ENCODE measurements at places on chromosomes 16 and 17. TPM values are rescaled to one million over a fixed set of nuclear protein-coding genes. Genes with fewer than 3 reads are reported as not detected.
A peak's percentile ranks its signal among the peaks of the same experiment; 100 is the strongest.

UBE2G1 gene
- total RNA-seq: 66.5 TPM

DNA sequence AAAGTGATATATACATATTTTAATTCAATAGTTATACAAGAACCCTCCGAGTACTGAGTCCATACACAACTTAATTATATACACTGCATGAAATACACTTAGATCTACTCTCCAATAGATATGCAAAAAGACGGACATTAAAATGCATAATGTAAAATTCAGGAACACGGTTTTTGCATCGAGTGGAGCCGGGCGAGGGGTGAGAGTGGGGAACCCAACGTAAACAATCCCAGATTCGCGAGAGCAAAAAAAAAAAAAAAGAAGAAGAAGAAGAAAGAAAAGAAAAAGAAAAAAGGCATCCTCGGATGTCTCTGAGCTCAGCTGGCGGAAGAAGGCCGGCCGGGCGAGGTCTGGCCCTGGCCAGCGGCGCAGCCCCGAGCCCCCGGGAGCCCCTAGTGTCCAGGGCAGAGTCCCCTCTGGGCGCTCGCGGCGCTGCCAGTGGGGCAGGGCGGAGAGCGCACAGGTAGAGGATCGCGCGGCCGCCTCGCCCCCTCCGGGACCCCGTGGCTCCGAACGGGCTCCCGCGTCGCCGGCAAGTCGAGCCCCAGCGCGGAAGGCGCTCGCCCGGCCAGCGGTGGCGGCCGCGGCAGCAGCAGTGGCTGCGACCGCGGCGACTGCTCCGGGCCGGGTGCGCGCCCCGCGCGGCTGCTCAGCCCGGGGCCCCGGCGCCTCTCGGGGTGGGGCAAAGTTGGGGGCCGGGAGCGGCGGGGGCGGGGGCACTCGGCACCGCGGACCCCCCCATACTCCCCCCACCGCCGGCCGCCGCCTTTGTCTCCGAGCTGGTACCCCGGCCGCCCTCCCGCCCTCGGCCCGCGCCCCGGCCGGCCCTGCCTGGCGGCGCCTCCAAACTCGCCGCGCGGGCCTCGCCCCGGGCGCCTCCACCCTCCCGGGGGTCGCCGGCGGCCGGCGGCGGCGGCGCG, 9.6 kb upstream of the ZFHX3 start:
- peak; percentile 48 for DNase-seq

GRCh38 chr16:8187782-8188372, 402.4 kb downstream of the TMEM114 start:
- DNase-seq: no peak

GPT2 gene
- 17.4 TPM for total RNA-seq

DNA sequence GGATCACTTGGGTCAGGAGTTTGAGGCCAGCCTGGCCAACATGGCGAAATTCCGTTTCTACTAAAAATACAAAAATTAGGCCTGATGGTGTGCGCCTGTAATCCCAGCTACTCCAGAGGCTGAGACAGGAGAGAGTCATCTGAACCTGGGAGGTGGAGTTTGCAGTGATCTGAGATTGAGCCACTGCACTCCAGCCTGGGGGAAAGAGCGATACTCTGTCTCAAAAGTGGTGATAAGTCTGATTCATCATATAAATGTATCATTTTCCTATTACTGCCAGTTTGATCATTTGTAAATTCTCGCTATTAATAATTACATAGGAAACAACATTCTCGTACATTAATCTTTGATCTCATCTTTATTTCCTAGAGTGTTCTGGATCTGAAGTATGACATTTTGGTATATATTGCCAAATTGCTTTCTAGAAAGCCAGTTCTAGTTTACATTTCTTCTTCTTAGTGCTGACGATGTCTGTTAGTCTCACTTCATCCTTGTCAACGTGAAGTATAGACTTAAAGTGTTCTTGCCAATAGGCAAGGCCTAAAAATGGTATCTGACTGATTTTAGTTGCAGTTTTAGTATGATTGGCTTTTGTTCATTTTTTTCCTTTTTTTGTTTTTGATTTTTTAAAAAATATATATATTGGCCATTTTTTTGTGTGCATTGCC, 9.7 kb downstream of the RABEP1 start:
- no peak for DNase-seq

DNA sequence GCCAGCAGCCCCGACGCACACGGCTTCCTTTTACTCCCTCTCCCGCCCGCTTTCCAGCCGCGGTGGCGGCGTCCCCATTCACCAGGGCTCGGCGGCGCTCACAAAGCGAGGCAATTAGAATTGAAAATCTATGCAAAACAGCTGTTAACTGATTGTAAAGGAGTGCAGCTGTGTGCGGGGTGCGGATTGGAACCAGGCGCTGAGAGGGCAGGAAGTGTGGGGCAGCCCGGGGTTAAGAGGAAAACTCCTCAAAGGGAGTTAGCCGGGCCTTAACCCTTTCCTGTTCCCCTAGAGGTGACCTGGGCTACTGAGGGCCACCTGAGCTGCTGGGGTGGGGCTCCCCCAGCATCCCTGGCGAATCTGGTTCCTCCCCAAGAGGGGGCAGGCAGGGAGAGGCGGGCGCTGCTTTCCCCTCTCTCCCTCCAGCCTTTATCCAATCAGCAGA, 5.8 kb upstream of the GSE1 start:
- DNase-seq: peak; percentile 25

GRCh38 chr16:35176449-35176848, 1717.0 kb downstream of the TP53TG3F start:
- DNase-seq: no peak

DPEP1 gene
- not detected for total RNA-seq

DNA sequence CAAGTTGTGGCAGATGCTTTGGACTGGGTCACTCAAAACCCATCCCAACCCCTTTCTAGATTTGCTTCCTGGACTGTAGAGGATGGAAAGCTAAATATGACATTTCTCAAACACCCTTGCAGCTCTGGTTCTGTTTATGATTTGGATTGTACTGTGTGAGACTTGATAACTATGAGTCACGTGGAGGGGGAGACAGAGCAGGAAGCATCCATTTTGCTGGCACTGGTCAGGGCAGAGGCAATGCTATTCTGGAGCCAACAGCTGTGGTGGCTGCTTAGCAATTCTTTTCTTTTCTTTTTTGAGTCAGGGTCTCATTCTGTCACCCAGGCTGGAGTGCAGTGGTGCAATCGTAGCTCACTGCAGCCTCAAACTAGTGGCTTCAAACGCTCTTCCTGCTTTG, 13.6 kb upstream of the TERF2 start:
- DNase-seq: no peak

DNA sequence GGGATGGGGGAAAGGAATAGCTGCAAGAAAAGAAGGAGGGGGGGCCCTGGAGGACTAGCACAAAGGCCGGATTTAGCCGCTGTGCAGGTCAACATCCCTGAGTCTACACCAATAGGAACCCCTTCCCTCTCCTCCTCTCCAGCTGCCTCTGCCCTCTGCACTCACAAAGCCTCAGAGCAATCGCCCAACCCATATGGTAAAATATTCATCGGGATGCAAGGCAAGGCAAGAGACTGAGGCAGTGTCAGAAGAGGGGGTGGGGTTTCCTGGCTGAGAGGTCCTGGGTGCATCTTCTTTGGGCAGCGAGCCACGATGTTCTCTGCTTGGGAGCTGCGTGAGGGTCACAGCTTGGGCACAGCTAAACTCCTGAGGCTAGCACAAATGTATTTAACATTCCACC, 115.5 kb upstream of the NLRP1 start:
- DNase-seq: no peak

CES1 gene
- total RNA-seq: not detected

GRCh38 chr16:64590513-64590912, 531.4 kb downstream of the CDH11 start:
- DNase-seq: no peak

TEKT5 gene
- not detected for total RNA-seq

DNA sequence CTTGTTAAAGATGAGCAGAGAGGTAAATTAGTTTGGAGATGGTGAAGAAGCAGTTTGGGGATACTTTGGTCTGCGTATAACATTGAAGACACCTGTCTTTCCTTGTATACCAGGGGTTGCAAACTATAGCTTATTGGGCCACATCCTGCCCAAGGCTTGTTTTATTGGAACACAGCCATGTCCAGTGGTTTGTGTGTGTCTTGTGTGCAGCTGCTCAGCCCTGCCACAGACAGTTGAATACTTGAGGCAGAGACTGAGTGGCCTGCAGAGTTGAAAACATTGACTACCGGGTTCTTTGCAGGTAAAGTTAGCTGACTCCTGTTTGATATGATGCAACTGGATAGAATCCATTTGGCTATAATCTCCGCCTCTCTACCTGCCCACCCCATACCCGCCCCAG, 224.4 kb downstream of the PRKCA start:
- no peak for DNase-seq

GRCh38 chr17:40322358-40323315, 13.7 kb downstream of the RARA start:
- DNase-seq: peak; percentile 83

PIEZO1 gene
- 85.9 TPM for total RNA-seq

DNA sequence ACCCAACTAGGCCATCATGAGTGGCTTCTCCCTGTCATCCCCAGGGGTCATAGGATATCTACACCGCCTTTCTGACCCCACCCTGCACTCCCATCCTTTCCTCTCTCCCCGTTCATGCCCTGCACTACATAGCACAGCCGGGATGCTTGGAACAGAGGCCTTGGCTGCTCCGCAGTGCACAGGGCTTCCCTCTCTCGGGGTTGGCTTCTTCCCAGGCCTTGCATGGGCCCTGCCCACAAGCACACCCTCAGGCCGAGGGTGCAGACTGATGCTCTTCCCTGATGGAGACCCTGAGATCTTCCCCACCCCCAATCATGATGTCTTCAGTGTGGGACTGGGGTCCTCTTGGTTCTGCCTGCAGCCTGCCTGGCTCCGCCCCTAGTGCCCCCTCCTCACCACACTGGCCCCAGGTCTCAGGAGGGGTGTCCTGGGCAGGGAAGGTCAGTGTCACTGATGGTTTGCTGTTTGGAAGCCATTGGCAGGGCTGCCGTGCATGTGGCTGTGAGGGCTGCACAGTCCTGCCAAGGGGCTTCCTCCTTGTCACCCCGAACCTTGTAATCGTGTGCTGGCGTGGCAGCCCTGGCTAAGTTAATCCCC, 14.3 kb upstream of the NAGLU start:
- DNase-seq: no peak

GRCh38 chr16:49482690-49483089, 109.1 kb downstream of the C16orf78 start:
- DNase-seq: no peak

ADGRG1 gene
- total RNA-seq: 0.13 TPM

GRCh38 chr16:61952841-61953240, 83.4 kb downstream of the CDH8 start:
- DNase-seq: no peak

GRCh38 chr16:88418869-88419268, 34.2 kb upstream of the ZFPM1 start:
- no peak for DNase-seq

DNA sequence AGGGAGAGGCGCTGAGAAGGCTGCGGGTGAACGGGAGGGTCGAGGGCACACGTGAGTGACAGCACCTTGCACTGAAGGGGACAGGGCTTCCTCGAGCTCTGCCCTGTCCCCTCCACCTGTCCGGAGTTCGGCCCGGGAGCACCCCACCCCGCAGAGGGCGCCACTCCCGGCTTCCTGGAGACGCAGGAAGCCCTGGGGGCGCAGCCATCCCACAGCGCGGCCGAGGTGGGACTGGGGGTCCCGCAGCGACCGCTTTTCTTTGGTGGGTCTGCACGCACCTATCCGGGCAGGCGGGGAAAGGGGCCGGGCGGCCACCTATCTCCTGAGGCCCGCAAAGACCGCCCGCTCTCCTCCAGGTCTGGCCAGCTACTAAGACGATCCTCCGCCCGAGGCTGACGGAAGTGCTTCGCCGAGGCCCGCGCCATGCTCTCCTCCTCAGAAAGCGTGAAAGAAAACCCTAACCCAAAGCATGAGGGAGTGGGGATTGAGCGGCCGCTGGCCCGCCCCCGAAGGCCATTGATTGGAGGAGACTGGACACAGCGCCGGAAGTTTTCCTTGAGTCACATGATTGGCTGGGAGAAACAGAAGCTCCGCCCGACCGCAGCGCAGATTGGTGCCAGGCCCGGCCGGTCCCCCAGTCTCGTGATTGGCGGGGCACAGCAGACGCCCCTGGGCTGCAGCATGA, 34.4 kb downstream of the DDX19A start:
- peak; percentile 83 for DNase-seq

DNA sequence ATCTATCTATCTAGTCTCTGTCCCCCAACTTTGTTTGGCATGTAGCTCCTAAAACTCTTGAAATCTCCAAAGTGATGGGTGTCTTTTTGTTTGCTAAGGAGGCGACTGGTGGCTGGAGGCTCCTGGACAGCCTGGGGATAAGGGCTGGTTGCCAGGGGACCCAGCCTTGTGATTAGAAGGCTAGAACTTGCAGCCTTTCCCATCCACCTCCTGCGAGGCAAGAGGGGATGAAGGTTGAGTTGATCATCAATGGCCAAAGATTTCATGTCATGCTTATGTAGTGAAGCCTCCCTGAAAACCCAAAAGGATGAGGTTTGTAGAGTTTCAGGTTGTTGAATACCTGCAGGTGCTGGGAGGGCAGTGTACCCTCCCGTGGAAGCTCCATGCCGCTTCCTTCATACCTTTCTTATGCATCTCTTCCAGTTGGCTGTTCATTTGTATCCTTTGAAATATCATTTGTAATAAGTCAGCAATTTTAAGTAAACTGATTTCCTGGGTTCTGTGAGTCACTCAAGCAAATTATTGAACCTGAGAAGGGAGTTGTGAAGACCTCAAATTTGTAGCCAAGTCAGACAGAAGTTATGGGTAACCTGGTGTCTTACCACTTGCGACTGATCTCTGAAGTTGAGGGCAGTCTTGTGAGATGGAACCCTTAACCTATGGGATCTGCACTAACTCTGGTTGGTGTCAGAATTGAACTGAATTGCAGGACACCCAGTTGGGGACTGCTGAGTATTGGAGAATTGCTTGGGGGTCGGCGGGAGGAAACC, 202.4 kb downstream of the SEC14L1 start:
- no peak for DNase-seq

- no peak for DNase-seq
These were observed 76.7 kb downstream of the PLD6 start for GRCh38 chr17:17129466-17129865.

SALL1 gene
- not detected for total RNA-seq

GRCh38 chr17:2053380-2054261, 1.3 kb upstream of the HIC1 start:
- peak; percentile 76 for DNase-seq

- DNase-seq: no peak
These were observed 187.5 kb downstream of the MSI2 start for GRCh38 chr17:57443781-57444180.

DNA sequence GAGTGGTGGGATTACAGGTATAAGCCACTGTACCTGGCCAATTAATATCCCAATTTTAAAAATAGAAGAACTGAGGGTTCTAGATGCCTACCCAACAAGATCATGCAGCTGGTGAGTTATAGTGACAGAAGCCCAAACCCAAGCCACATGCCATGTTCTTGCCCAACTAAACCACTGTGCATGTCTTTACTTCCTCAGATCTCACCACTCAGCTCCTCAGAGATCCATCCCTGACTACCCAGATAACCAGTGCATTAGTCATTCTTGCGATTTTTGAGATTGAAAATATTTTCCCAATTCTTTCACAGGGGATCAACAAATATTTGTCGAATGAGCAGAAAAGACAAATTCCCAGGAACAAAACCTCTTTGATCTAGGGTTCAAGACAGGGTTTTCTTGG, 303.1 kb downstream of the CBLN1 start:
- no peak for DNase-seq

SLC4A1 gene
- 0.10 TPM for total RNA-seq
